ENCODE measurements at places on chromosomes 6 and 20. TPM values are rescaled to one million over a fixed set of nuclear protein-coding genes. Genes with fewer than 3 reads are reported as not detected.

Gene OSBPL2
- total RNA-seq: 24.2 TPM

Gene ABRACL
- total RNA-seq: 160 TPM

Gene PXDC1
- 1.8 TPM for total RNA-seq

Gene BEND6
- 6.7 TPM for total RNA-seq

Gene BCAS1
- not detected for total RNA-seq

Gene CRISP2
- total RNA-seq: 0.50 TPM

Gene ADGRB3
- 1.9 TPM for total RNA-seq

Gene RAD21L1
- not detected for total RNA-seq

Gene OR2H1
- total RNA-seq: not detected

Gene ARFGEF3
- total RNA-seq: 24.6 TPM

Gene PI3
- total RNA-seq: not detected

Gene TMX4
- 7.5 TPM for total RNA-seq

Gene CAGE1
- 0.07 TPM for total RNA-seq

Gene FAM83C
- total RNA-seq: not detected

Gene CGA
- not detected for total RNA-seq

Gene COL9A3
- 113 TPM for total RNA-seq

Gene SCGN
- not detected for total RNA-seq

Gene RBPJL
- 1.4 TPM for total RNA-seq

Gene PTPRK
- total RNA-seq: 56.4 TPM

Gene ZNF512B
- 21.4 TPM for total RNA-seq

Gene TSPO2
- not detected for total RNA-seq

Gene GSTA3
- not detected for total RNA-seq

Gene ZSWIM3
- 8.2 TPM for total RNA-seq

Gene FAM83B
- total RNA-seq: 7.7 TPM

Gene CST1
- total RNA-seq: 2.7 TPM

Gene CAP2
- total RNA-seq: 6.7 TPM

Gene RIPK1
- 19.4 TPM for total RNA-seq

Gene KCNK17
- 3.1 TPM for total RNA-seq

Gene TXNDC5
- total RNA-seq: 197 TPM

Gene ANKEF1
- 9.7 TPM for total RNA-seq

Gene KCNG1
- total RNA-seq: 26.3 TPM

Gene RIN2
- total RNA-seq: 0.43 TPM

All from GM23338 (cell line).